ENCODE measurements at places on chromosomes 3 and 15. TPM values are rescaled to one million over a fixed set of nuclear protein-coding genes. Genes with fewer than 3 reads are reported as not detected.
A peak's percentile ranks its signal among the peaks of the same experiment; 100 is the strongest.

DNA sequence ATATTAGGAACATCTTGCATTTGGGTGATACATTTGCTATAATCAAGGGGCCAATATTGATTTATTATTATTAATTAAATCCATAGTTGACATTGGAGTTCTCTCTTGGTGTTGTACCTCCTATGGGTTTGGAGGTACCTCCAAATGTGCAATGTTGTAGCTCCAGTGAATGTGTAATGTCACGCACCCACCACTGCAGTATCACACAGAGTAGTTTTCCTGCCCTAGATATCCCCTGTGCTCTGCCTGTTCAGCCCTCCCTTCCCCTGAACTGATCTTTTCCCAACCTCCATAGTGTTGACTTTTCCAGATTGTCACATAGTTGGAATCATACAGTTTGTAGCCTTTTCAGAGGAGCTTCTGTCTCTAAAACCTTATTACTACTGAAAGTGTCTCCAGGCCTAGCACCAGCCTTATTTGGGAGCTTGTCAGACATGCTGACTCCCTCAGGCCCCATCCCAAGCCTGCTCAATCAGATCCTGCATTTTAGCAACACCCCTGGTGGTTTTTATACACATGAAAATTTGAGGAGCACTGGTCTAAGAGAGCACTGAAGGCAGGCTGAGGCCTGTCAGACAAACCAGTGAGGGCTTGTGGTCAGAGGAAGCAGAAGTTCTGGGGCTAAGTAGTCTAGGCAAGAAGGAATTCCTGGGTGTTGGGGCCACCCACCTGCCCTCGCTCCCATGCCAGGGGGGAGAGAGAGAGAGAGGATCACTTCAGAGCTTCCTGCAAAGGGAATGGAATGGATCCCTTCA, 73.4 kb downstream of the SLC6A11 start:
- no peaks in the 10 kb centered on the region for H3K27me3 ChIP-seq
- no peak for DNase-seq
- no peak overlapping the region for H3K27ac ChIP-seq
- H3K36me3 ChIP-seq: no peaks in the 10 kb centered on the region

DNA sequence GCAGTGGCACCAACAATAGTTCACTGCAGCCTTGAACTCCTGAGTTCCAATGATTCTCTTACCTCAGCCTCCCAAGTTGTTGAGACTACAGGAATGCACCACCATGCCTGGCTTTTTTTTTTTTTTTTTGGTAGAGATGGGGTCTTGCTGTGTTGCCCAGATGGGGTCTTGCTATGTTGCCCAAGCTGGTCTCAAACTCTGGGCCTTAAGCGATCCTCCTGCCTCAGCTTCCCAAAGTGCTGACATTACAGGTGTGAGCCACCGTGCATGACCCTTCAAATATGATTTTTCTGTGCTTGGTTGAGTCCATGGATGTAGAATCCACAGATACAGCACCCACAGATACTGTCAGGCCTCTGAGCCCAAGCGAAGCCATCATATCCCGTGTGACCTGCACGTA, 30.2 kb upstream of the IDH2 start:
- no peak overlapping the region for H3K4me3 ChIP-seq
- no peak overlapping the region for H3K27ac ChIP-seq
- no peaks in the 10 kb centered on the region for H3K27me3 ChIP-seq
- peak; percentile 3 for DNase-seq
- H3K36me3 ChIP-seq: no peaks in the 10 kb centered on the region

- no peak for DNase-seq
- no peaks in the 10 kb centered on the region for H3K4me1 ChIP-seq
- H3K4me3 ChIP-seq: no peak overlapping the region
- no peak overlapping the region for H3K27ac ChIP-seq
- no peaks in the 10 kb centered on the region for H3K27me3 ChIP-seq
These were observed 24.3 kb downstream of the FILIP1L start for GRCh38 chr3:100089812-100090668.

DNA sequence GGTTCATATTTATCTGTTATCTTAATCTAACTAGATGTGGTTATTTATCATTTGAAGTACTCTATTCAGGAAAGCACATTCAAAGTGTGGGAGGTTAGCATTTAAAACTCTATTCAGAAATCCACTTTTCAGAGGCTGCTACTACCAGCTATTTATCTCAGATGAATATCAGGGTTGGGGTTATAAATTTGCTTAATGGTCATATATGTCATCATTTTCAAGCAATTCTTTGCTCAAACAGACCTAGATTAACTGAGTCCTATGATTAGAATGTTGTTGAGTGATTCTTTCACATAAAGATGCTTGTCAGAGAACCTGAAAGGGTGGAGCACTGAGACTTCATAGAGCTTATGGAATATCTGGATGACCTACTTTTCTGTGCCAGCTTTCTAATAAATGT, 436.9 kb upstream of the TGFBR2 start:
- peaks cover 8% of the 10 kb centered on the region for H3K4me1 ChIP-seq
- no peaks in the 10 kb centered on the region for H3K36me3 ChIP-seq
- no peak overlapping the region for H3K27ac ChIP-seq
- no peak for DNase-seq

DNA sequence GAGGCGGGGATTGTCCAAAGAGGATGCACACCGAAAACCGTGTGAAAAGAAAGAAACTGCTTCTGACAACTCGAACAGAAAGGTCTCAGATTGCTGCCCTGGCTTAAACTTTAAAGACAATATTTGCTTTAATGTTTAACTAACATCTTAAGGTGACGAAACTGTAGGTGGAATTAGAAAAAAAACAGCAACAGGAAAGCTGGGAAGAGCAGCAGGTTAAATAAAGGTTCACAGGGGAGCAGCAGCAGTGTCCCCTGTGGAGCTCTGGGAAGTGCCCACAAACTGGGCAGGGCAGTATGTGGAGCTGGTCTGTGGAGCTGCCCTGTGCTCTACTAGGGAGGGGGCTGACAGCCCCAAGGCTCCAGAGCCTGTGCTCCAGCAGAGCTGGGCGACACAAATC, 25.4 kb downstream of the RUVBL1 start:
- no peaks in the 10 kb centered on the region for H3K4me1 ChIP-seq
- H3K27ac ChIP-seq: no peak overlapping the region
- no peaks in the 10 kb centered on the region for H3K27me3 ChIP-seq
- no peak overlapping the region for H3K4me3 ChIP-seq
- no peak for DNase-seq

DNA sequence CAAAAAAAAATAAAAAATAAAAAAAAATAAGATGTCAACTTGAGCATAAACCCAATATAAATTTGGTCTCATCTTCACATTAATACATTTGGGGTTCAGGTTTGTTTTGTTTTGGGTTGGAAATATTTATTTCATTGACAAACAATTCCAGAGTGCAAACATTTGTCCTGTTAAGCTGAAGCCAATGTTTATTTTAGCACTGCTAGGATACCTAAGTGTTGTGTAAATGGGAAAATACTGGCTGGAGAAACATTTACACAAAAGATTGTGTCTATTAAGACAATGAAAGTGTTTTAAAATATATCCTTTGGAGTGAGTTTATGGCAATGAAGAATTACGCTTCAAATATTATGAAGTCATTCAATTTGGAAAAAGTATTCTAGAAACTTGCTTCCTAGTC, 91.1 kb downstream of the MEIS2 start:
- no peak overlapping the region for H3K4me3 ChIP-seq
- DNase-seq: no peak
- no peaks in the 10 kb centered on the region for H3K4me1 ChIP-seq
- H3K36me3 ChIP-seq: no peaks in the 10 kb centered on the region

PP2D1 gene
- total RNA-seq: not detected

RASL12 gene
- 102 TPM for total RNA-seq
